ENCODE measurements at places on chromosomes 11 and 22. TPM values are rescaled to one million over a fixed set of nuclear protein-coding genes. Genes with fewer than 3 reads are reported as not detected.

DNA sequence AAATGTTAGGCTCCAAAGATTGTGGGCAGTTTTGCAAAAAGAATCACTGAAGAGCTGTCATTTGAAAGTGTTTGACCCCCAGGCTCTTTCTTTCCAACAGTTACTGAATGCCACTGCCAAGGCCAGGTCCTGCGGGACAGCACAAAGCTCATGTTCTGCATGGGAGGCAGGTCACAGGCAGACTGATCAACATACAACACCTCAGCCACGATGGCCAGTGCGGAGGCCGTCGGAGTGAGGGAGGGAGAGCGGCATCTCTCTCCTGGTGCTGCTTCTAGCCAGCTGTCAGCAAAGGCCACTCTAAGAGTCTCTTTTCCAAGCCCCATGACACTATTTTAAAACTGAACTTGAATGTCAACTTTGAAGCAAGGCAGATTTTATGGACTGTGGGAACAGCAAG, 49.9 kb downstream of the ARFGAP3 start:
- DNase-seq = no peak

GRCh38 chr11:101686514-101686913, 102.7 kb upstream of the TRPC6 start:
- DNase-seq = no peak

GRCh38 chr11:115166820-115167219, 337.4 kb downstream of the CADM1 start:
- DNase-seq = no peak

GRCh38 chr11:45158891-45159605, 12.6 kb downstream of the PRDM11 start:
- no peak for DNase-seq

DNA sequence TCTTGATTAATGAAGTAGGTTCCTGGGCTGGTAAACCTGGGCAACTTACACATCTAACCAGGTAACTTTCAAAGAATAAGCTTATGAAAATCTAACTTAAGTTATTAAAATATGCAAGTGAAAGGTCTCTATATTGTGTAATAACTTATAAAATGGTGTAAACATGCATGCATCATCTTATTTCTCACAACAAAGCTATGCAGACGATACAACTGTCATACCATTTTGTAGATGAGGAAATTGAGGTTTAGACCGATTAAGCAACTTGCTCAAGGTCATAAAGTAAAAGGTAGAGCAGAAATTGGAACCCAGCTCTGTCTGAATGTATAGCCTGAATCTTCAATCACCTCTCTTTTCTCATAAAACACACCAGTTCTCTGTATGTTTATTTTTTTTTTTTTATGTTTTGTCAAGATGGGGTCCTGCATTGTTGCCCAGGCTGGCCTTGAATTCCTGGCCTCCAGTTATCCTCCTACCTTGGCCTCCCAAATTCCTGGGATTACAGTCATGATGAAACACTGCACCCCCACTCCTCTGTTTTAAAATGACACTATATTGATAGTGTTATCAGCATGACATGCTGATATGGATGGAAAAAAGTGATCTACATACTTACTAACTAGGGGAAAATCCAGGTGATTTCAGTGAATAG, 109.6 kb downstream of the SGSM3 start:
- no peak for DNase-seq

DNA sequence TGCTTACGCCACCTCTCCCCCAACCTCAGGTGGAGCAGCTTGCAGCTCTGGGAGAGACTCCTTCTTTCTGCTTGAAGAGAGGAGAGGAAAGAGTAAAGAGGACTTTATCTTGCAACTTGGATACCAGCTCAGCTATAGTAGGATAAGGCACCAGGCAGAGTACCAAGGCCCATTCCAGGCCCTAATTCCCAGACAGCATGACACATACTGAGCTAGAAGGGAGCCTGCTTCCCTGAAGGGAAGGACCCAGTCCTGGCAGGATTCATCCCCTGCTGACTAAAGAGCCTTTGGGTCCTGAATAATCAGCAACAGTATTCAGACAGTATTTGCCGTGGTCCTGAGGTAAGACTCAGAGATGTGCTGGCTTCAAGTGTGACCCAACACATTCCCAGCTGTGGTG, 41.4 kb downstream of the PPME1 start:
- DNase-seq = no peak

Gene SLC15A3
- polyA plus RNA-seq = 15.7 TPM

- DNase-seq = no peak
These were observed 14.9 kb upstream of the CADM1 start for GRCh38 chr11:115518983-115519628.

Gene DMC1
- polyA plus RNA-seq = 5.4 TPM

All from right renal cortex interstitium (tissue), 3 donors.